ENCODE measurements at places on chromosomes 1 and 21.
A peak's percentile ranks its signal among the peaks of the same experiment; 100 is the strongest.

DNA sequence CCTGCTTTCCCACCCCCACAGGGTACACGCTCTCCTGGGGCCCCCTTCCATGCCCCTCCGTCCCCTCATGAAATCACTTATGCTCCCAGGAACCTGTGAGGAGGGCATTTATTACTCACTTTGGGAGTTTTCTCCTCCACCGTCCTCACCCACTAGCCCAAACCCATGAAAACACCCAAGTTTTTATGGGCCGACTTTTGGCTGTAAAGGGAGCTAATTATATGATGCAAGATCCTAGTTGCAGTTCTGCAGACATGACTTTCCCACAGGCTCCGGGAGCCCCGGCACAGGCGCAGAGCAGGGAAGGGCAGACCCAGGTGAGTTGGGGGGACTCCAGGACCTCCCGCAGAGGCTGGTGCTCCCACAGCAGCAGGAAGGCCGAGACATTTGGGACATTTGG, 29.7 kb downstream of the EPHA2 start:
- no peak for DNase-seq

GRCh38 chr1:116791727-116792126, 37.5 kb downstream of the CD2 start:
- no peak for DNase-seq

DNA sequence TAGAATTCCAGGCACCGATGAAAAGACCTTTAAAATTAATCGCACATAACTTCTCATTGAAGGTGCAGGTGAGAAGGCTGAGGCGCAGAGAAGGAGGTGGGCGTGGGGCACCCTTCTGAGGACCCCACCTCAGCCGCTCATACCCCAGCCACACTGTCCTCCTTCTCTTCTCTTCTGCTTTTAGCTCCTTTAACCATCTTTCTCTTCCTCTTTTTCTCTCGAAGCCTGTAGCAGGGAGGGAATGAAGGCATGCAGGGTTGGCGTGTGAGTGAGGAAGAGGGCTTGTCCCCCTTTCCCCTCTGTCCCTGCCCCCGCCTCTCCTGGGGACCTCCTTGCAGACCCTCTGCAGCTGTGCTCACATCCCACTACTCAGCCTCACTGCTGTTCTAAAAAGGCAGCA, 57.8 kb upstream of the CACNA1E start:
- no peak for DNase-seq

DNA sequence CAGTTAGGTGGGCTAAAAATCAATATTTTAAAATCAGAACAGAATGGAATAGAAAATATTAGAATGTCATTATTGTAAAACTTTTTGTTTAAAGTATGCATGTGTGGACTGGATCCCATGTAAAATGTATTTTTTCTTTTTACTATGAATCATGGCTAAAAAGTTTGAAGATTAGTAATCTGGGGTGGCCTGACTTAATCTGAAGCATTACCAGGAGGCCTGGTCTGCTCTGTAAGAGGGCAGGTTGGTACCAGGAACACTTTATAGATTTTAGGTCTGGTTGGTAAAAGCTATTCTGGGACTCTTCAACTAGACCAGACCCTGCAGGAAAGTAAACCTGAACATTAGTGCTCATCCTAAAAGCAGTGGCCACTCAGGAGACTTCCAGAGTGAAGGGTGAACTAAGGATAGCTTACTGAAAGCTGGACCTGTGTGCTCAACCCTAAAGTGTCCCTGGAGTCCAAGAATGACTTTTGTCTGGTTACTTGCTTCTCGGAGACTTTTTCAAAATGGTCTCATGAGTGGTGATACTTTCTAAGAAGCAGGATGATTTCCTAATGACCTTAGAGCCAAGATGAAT, 16.5 kb downstream of the RGL1 start:
- DNase-seq = no peak

DNA sequence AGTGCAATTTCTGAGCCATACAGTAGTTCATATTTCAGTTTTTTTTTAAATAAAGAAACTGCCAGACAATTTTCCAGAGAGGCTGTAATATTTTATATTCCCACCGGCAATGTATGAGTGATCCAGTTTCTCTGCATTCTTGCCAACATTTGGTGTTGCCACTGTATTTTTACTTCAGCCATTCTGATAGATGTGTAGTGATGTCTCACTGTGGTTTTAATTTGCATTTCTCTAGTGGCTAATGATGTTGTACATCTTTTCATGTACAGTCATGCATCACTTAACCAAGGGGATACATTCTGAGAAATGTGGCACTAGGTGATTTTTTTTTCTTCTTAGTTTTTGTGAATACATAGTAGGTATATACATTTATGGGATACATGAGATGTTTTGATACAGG, 99.6 kb downstream of the CENPF start:
- DNase-seq = no peak

DNA sequence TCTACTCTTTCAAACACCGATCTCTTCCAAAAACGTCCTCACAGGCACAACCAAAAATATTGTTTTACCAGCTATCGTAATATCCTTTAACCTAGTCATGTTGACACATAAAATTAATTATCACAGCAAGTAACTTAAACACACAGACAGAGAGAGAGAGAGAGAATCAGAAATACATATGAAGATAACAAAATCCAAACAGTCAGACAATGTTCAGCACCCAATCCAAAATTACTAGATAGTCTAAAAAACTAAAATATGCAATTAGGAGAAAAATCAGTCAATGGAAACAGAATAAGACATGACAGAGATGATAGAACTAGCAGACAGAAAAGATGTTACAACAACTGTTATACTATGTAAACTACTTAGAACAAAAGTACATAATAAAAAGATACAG, 537.7 kb downstream of the LMO4 start:
- DNase-seq = no peak

DNA sequence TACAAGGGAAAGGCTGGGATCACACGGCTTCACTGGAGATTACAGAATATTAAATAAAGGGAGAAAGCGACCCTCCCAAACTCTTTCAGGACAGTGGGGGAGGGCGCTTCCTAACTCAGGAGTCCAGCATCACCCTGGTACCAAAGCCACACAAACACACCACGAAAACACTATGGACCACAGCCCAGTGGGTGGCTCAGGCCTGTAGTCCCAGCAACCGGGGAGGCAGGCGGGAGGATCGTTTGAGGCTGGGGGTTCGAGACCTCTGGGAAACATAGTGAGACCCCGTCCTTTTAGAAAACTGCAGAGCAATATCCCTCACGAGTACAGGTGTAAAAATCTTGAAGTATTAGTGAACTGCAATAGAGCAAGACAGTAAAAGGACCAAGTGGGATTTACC, 16.0 kb downstream of the TRIM11 start:
- DNase-seq = no peak

DNA sequence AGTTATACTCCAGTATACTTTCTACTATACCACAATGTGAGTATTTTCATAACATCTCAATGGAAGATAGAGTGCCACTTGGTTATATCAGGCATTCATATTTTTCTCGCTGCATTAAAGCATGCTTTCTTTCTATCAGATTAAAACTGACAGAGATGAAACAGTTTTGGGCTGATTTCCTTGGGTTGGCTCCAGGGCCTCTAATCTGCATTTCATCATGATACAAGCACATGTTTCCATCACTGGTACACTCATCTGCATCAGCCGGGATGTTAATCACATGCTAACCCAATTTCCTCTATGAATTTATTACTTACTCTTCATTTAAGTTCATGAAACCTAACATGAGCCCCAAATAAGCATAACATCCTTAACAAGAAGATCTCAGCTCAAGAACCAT, 289.0 kb upstream of the DAB1 start:
- DNase-seq = no peak

DNA sequence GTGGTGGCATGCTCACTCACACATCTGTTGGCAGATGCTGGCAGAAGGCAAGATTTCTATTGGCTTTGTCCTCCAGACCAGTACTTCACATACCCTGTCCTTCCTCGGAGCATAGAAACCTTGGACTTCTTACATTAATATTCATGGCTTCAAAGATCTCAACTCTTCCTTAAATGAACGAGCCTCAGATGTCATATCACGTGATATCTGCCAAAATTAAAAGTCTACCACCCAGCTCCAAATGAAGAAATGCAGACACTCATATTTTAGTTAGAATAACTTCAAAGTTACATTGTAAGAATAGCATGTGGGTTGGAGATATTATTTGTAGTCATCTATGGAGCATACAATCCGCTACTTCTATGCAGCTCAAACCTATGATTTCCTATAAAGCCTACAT, 1994.9 kb downstream of the NCAM2 start:
- no peak for DNase-seq

DNA sequence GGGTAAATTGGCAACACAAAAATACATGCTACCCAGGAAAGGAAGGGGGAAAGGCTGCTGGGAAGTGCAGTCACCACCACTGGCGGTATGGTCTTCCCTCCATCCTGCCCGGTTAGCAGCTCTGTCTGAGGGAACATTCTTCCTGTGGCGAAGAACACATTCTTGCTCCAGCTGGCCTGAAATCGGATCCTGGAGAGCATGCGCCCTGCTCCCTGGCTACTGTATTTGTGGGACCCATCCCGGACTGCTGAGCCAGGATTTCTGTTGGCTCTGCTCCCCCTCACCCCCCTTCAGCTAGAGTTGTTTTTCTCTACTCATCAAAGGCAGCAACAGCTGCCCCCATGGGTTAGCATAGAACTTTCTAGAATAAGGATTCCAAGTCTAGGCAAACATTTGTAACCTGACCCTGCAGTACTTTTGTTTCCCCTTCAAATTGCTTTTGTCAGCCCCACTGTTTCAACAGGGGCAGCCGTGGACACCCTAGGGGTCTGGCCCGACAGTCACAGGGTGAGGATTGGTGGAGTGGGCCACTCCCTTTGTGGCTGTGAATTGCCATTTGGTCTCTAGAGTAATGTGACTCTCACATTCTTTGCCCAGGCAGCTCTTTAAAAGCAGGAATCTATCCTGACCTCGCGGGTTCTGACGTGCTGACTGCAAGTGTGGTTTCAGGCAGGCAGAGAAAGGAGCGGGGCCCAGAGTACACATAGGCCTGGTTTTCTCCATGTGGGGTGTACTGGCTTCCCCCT, 157.7 kb downstream of the TOMM20 start:
- DNase-seq = peak; percentile 73

DNA sequence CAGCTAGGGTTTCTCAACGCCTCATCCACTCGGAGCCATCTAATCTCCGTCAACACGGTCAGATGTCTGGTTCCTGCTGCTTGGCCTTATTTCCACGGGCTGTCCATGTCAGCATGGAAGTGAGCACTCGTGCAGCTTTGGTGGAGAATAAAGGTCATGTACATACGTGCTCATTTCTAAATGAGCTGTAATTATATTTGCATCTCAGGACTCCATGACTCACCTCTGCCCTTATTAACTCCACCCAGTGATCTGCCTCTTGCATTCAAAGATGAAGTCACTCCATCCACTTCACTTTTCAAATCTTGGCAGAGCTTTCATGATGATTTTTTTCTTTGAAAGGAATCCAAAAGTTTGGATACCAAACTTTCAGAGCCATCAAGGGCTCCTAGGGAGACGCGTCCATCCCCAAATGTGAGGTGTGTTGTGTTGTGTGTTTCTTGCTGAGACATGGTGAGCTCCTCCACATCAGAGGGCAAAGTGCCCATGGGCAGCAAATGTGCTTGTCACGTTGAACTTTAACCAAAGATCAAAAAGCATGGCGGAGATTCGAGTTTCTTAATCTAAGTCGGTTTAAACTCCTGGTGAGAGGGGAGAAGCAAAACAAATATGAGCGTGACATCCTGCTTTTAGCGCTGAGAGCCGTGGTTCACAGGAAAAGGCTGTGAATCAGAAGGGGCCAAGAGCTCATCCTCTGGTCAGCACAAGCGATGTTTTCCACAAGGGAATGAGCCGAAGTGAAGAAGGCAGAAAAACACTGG, 68.6 kb upstream of the ERRFI1 start:
- peak; percentile 20 for DNase-seq

DNA sequence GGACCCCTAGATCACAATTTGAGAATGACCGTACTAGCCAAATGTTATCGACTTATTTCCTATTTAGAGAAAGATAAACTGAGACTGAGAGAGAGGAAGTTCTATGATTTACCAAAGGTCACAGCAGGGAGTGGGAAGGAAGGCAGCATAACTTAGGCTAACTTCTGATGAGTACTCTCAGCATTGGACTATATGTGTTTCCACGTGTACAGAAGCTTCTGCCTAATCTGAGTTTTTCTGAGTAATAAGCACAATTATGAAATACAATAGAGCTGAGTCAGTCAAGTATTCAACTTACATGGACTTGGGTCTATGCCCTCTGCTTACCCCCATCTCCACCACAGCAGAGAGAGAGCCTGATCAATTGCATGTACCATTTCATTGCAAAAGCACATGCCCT, 88.1 kb upstream of the HIVEP3 start:
- no peak for DNase-seq

DNA sequence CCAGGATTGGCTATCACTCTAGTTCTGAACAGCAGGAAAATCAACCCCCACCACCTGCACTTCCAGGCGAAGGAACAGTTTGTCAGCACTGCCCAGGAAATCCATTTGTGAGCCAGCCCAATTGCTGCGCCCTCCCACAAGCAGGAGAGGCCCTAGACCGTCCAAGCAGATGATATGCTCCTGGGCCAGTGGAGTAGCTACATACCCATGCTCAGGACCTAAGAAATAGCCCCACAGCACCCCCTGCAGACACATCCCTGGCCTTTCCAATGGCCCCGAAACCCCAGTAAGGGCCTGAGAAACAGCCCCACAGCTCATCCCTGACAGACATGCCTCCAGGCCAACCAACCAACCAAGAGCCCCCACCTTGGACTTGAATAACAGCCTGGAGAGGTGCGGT, 111.5 kb upstream of the ZC3H11B start:
- no peak for DNase-seq

- DNase-seq = no peak
Measured at GRCh38 chr1:12188657-12189327, 22.0 kb downstream of the TNFRSF1B start.

- peak; percentile 37 for DNase-seq
Measured at GRCh38 chr1:31063631-31064030, 1.9 kb downstream of the PUM1 start.

DNA sequence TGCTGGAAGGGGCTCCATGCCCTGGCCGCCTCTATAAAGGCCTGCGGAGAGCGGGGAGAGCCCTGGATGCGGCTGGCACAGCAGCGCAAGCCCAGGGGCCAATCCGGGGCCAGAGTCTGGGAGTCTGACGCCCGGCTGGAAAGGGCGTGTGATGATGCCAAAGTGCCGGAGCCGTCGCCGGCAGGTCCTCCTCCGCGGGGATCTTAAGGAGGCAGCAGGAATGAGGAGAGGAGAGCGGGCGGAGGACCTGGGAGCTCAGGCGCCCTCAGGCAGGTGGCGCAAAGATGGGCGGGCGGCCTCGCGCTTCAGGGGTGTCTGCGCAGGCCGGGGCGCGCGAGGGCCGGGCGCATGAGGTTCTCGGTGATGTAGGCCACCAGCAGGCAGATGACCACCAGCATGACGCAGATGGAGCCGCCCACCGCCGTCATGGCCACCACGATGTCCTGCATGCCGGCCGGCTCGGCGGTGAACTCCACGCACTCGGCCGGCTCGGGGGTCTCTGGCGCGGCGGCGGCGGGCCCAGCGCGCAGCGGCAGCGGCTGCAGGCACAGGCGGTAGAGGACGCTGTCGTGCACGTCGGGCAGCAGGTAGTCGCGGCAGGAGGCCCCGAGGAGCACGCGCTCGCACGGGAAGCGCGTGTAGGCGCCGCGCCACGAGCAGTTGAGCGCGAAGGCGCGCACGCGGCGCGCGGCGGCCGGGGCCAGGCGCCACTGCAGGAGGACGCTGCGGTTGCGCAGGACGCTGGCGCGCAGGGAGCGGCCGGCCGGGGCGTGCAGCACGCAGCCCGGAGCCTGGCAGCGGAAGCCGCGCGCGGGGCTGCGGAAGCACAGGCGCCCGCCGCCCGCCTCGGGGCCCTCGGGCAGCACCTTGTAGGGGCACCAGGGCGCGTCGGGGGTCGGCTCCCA, 653 bp downstream of the FNDC10 start:
- DNase-seq = peak; percentile 46

All from activated CD4-positive, alpha-beta T cell treated with anti-CD3 and anti-CD28 coated beads, Interleukin-10, Interleukin-2, amounts not matched to agents 100 ng/mL and 50 ng/mL, durations not matched to agents 16 hours and 8 hours (primary cell).